Osteoblast (primary cell): ENCODE measurements at places on chromosomes 2 and 18. TPM values are rescaled to one million over a fixed set of nuclear protein-coding genes. Genes with fewer than 3 reads are reported as not detected.

GRCh38 chr18:67540559-67540958 lies 24.0 kb upstream of the DSEL start:
- H3K27me3 ChIP-seq, result no peaks in the 10 kb centered on the region
- no peaks in the 10 kb centered on the region for H3K36me3 ChIP-seq
- H3K4me3 ChIP-seq, result no peak overlapping the region
- no peak overlapping the region for H3K27ac ChIP-seq
- H3K4me1 ChIP-seq, result no peaks in the 10 kb centered on the region
- DNase-seq, result no peak

GRCh38 chr2:196187898-196188458 lies 16.6 kb upstream of the STK17B start:
- H3K27me3 ChIP-seq, result no peaks in the 10 kb centered on the region
- peaks cover 3% of the 10 kb centered on the region for H3K4me1 ChIP-seq
- no peak overlapping the region for H3K4me3 ChIP-seq

Gene FLACC1
- 0.72 and 1.5 TPM in 2 replicates for total RNA-seq

Gene C1GALT1C1L
- total RNA-seq, result 0.72 and 1.2 TPM in 2 replicates

DNA sequence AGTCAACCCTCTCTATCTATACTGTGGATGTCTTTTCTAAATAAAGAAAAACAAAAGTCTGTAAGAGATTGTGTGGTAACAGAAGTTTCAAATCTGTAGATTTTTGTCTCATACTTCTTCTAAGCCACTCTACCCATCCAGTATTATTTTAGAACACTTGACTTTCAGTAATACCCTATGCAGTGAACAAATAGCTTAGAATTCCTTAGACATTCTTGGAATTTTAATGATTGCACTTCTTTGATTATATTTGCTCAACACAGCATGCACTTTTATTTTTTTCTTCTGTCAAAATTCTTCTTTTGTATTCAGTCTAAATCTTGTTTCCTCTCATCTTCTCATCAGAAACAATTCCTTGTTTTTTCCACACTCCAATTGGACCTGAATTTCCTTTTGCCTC lies 1080.2 kb downstream of the SUCLG1 start:
- H3K27ac ChIP-seq, result no peak overlapping the region
- H3K27me3 ChIP-seq, result no peaks in the 10 kb centered on the region

- H3K4me1 ChIP-seq, result peaks cover 2% of the 10 kb centered on the region
- DNase-seq, result no peak
- H3K36me3 ChIP-seq, result no peaks in the 10 kb centered on the region
- no peak overlapping the region for H3K4me3 ChIP-seq
- H3K27ac ChIP-seq, result no peak overlapping the region
These were observed 73.8 kb upstream of the PROKR1 start for GRCh38 chr2:68569604-68570003.

Gene ZCCHC2
- 7.4 and 10.1 TPM in 2 replicates for total RNA-seq

- no peaks in the 10 kb centered on the region for H3K36me3 ChIP-seq
- H3K4me1 ChIP-seq, result peaks cover 12% of the 10 kb centered on the region
- H3K27me3 ChIP-seq, result no peaks in the 10 kb centered on the region
- no peak overlapping the region for H3K27ac ChIP-seq
These were observed 36.8 kb upstream of the PLEKHM3 start for GRCh38 chr2:208062113-208062512.

Gene LYPD6
- under 0.01 and 0.59 TPM in 2 replicates for total RNA-seq

Gene MPV17
- 98.8 and 112 TPM in 2 replicates for total RNA-seq

- H3K27me3 ChIP-seq, result no peaks in the 10 kb centered on the region
- DNase-seq, result no peak
- H3K4me3 ChIP-seq, result no peak overlapping the region
- H3K36me3 ChIP-seq, result no peaks in the 10 kb centered on the region
These were observed 371.5 kb upstream of the SETBP1 start for GRCh38 chr18:44309185-44309584.

DNA sequence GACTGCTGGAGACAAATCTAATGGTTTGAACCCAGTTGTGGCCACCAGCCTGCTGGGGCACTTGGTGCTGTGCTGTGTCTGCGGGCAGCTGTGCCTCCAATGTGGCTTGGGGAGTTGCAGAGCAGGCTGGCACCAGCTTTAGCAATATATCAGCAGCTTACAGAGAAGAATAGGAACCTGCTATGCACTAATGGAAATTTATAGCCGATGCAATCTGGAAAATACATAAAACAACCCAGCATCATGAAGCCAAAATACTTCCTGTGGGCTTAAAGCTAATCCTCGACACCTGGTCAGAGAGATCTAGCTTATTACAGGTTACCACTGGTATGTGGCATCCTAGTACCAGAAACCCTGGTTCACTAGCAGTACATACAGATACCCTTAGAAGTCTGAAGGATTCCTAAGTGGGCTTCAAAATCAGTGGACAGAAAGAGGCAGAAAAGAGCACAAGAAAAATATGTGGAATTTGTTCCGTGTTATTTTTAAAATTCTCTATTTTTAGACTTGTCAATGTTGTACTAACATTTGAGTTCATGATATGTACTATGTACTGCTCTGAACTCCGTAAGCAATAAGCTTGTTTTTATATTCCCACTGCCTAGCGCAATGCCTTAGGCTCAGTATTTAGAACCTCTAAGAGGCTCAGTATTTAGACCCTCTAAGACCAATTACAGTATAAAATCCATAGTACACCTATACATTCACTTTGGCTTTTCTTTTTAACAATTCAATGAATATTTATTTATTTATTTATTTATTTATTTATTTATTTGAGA lies 194.7 kb downstream of the UXS1 start:
- DNase-seq, result no peak
- no peaks in the 10 kb centered on the region for H3K27me3 ChIP-seq
- no peak overlapping the region for H3K4me3 ChIP-seq
- no peaks in the 10 kb centered on the region for H3K4me1 ChIP-seq

GRCh38 chr18:76621226-76621625 lies 126.2 kb upstream of the ZNF516 start:
- H3K27me3 ChIP-seq, result no peaks in the 10 kb centered on the region
- peaks cover 14% of the 10 kb centered on the region for H3K4me1 ChIP-seq
- DNase-seq, result no peak
- no peaks in the 10 kb centered on the region for H3K36me3 ChIP-seq
- no peak overlapping the region for H3K27ac ChIP-seq

DNA sequence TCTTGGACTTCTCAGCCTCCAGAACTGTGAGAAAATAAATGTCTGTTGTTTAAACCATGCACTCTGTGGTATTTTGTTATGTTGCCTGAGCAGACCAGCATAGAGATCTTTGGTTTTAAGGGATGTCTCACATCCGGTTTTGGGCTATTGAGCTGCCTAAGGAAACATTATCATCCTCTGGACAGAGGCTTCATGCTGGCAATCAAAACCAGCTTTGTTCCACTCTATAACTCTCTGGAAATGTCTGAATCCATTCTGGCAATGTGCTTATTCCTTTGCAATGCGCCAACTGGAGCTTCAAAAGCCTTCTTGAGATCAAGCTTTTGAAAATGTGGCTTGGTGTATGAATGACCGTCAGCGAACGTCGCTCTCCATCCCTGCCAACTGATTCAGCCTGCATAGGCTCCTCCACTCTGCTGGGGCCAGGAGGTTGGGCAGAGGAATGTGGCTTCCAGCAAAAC lies 183.6 kb upstream of the MGAT5 start:
- no peak overlapping the region for H3K4me3 ChIP-seq
- H3K4me1 ChIP-seq, result peaks cover 4% of the 10 kb centered on the region
- no peaks in the 10 kb centered on the region for H3K27me3 ChIP-seq
- no peak for DNase-seq
